CD4-positive, CD25-positive, alpha-beta regulatory T cell (primary cell): ENCODE measurements at places on chromosomes 1 and 21. TPM values are rescaled to one million over a fixed set of nuclear protein-coding genes. Genes with fewer than 3 reads are reported as not detected.
A peak's percentile ranks its signal among the peaks of the same experiment; 100 is the strongest.

DNA sequence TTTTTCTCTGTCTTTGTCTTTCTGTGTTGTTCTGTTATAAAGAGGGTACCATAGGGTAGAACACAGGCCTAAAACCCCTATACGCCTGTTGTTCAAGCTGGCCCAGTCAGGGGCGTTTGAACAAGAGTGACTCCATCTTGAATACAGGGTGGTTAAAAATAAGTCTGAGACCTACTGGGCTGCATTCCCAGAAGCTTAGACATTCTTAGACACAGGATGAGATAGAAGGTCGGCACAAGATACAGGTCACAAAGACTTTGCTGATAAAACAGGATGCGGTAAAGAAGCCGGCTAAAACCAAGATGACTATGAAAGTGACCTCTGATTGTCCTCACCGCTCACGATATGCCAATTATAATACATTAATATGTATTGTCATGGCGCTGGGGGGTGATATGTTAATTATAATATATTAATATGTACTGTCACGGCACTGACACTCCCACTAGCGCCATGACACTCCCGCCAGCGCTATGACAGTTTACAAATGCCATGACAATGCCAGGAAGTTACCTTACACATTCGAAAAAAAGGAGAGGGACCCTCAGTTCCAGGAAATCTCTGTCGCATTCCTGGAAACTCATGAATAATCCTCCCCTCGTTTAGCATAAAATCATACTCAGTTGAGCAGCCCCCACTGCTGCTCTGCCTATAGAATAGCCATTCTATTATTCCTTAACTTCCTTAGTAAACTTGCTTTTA, 58.5 kb upstream of the KLHDC7A start:
- no peak for DNase-seq

CTSS gene
- 227 TPM for polyA plus RNA-seq

AVPR1B gene
- not detected for polyA plus RNA-seq

PRAMEF1 gene
- not detected for polyA plus RNA-seq

GRCh38 chr1:93652323-93652949, 29.2 kb downstream of the BCAR3 start:
- DNase-seq = no peak

PBX1 gene
- not detected for polyA plus RNA-seq

PLEKHA6 gene
- not detected for polyA plus RNA-seq

KMO gene
- polyA plus RNA-seq = not detected

SNAPIN gene
- polyA plus RNA-seq = 84.9 TPM

- no peak for DNase-seq
Observed at GRCh38 chr1:6783221-6783620, 2.0 kb upstream of the CAMTA1 start.

DNA sequence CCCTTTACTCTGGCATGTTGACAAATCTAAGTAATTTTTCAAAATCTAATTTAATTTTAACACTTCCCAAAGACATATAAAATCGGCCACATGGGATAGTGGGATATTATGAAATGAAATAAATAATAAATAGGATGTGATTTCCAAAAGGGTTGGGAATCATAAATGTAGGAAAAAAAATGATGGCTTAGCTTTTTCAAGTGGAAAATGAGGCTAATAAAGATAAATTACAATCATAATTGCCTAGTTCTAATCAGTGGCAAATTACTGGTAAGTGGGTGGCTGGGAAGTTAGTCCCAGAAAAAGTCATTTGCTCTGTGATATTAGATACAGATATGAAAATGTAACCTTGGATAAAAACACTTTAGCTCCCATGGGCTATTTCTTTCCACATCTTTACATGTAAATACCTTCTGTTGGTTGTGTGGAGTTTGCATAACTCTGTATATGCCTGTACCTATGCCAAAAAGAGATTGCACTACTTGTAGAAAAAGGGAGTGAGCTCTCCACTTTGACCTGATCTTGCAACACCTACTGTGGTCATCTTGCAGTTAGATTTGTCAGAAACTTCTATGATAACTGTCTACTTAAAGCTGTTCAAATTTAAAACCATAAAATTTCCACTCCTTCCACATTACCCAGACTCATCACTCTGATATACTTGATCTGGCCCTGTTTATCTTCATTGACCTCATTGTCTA, 284.6 kb upstream of the KAZN start:
- DNase-seq = no peak

ZNF648 gene
- not detected for polyA plus RNA-seq

EVA1C gene
- polyA plus RNA-seq = 10.4 TPM

MPL gene
- not detected for polyA plus RNA-seq

DNA sequence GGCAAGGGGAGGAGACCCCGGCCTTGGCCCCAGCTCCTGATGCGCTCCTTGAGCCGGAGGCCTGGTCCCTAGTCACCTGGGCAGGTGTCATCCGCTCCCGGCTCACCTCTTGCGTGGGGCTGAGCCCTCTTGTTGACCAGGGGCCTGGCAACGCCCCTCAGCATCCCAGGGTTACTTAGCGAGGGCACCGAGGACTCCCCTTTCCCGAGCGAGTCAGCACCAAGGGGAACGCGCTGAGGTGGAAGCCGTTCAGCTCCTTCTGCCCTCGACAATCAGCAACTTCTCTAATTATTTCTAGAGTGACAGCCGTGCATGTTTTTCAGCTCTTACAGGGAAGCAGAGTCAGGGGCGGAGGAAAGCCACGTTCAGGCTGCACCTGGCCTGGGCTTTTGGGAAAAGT, 522 bp downstream of the SLC45A1 start:
- no peak for DNase-seq

- DNase-seq = no peak
Observed at GRCh38 chr1:196063294-196063693, 544.9 kb downstream of the KCNT2 start.

DNA sequence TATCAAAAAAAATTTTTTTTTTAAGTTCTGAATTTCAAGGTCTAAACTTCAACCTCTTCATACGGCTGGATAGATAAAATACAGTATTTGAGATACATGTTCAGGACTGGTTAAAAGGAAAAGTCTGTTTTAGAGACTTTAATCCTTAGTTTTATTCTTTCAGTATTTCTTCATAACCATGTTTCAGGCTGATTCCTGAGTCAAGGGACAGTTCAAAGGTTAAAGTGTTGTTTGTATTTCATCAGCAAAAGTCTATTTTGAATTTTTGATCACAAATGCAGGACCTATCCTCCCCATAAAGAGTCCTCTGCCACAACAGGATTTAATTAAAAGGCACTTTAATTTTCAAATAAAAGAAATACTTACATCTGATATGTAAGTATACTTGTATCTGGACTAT, 53.5 kb downstream of the SELENOF start:
- DNase-seq = no peak

- DNase-seq = no peak
Observed at GRCh38 chr21:16945580-16945979, 567.3 kb upstream of the CXADR start.

GRCh38 chr1:233993651-233994050, 89.2 kb downstream of the SLC35F3 start:
- DNase-seq = peak; percentile 20

FYB2 gene
- not detected for polyA plus RNA-seq

CFAP74 gene
- not detected for polyA plus RNA-seq
